Vagina (tissue), 2 donors: ENCODE measurements at places on chromosomes 6 and 20.

GRCh38 chr6:42075159-42075838 is 25.0 kb downstream of the TAF8 start:
- no peak for DNase-seq

DNA sequence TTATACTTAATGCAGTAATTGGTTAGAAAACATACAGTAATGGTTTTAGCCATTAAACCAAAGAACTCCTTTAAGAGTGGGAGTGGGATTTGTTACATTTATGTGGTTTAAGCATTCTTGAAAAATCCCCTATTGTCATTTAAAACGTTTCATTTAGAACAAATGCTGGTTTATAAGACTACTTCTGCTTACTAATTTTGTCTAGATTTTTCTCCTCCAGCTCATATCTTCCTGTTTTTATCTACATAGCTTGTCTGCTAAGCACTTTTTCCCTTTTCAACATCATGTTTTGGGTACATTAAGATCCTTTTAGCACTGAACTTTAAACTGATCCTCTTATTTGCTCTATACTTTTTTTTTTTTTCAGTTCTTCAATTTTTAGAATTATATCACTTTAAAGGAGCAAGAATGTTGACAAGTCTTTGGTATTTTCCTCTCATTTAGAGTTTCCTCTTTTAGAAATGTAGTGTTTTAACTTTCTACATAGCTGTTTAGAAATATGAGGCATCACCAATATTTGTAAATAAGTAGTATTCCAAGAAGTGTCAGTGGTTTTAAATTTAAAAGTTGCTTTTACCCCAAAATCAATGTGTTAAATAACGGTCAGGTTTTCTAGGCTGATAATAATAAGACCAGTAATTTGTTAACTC is 80.9 kb downstream of the SESN1 start:
- no peak for DNase-seq

DNA sequence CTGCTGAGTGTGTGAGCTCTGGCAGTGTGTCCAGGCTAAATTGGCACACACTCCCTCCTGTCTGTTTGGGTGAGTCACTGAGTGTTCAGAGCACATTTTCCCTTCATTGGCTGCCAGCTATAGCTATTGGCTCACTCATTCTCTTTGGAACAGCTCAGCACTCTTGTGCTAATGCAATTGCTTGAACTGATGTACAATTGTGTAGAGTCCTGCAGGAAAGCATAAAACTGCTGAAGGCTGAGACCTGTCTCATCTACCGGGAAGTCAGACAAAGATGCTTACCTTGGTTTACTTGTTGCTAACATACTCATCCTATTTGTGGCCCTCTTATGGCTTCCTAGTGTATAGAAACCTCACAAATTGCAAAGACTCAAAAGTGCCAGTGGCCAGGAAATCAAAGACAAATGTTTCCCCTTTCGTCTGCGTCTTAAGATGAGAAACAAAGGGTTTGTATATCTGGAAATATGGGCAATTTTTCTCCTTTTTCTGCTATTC is 351.0 kb downstream of the BCKDHB start:
- no peak for DNase-seq

DNA sequence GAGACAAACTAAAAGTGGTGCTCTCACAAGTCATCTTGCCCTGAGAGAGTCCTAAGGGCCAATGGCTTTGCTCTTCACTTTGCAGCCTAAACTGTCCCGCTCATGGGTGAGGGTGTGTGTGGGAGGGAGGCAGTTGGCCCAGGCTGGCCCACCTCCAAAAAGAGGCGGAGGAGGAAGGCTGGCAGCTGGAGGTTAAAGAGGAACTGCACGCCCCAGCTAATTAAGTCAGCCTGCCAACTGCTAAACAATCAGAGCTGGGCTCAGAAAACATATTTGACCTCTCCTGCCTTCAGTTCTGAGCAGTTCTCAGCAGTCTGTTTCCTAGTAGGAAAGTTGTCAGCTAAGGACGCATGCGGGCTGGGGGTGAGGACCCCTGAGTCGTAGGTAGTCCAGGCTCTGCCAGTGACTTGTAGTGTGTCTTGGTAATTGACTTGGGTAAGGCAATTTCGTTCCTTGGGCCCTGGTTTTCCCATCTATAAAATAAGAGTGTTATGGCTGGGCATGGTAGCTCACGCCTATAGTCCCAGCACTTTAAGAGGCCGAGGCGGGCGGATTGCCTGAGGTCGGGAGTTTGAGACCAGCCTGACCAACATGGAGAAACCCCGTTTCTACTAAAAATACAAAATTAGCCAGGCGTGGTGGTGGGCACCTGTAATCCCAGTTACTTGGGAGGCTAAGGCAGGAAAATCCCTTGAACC is 17.0 kb downstream of the GSS start:
- DNase-seq, result no peak

- DNase-seq, result no peak
These were observed at the start of gene DDX43 for GRCh38 chr6:73394577-73395354. DDX43 (plus strand) TSS chr6:73394828; CDS start chr6:73394906, 78 bp downstream.

DNA sequence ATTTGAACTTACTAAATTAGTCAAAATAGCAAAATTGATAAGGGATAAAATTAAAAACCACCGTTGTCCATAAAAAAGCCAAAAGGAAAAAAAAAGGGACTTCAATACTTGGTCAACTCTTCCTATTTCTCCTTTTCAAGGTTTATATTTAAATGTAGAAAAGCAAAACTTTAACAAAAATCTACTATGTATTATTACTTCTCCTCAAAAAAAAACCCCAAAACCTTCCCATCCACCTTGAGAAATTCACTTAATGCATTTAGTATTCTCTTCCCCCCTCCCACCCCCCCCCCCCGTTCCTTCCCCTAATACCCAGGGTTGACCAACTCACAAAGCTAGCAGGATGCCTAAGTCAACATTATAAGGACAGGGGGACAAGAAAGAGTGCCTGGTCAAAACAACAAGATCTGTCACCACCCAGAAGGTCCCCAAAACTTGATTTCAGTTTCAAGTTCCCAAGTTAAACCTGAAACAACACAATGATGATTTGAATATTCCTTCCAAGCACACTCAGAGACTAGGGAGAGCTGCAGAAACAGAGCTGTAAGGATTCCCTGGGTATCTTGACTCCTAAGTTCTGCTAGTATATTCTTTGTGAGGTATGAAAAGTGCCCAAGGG is 14.6 kb downstream of the GMDS start:
- no peak for DNase-seq

DNA sequence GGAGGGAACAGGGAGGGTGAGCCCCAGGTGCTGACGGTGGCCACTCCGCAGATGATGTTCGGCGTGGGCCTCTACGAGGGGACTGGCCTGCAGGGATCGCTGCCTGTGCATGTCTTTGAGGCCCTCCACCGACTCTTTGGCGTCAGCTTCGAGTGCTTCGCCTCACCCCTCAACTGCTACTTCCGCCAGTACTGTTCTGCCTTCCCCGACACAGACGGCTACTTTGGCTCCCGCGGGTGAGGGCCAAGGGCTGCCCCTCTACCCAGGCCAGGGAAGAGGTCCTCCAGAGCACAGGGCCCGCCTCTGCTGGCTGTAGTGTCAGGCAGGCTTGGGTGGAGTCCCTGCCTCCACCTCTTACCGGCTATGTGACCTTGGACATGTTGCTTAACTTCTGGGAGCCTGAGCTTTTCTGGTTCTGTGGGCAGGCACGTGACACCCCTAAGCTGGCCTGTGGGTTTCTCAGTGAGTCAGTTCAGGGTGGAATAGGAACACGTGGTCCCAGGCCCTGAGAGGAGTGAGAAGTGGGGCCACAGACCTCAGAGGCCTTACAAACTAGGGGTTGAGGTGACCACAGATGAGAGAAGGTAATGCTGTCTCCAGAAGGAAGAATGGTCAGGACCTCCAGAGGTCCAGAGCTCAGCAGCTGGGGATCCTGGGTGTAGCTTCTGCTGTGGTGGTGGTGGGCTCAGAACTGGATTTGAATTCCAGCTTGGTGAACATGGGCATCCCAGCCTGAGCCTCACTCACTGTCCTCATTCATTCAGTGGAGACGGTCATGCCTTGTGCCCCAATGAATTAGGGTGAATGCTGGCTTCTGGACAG is 11.9 kb downstream of the PCIF1 start:
- DNase-seq, result no peak

DNA sequence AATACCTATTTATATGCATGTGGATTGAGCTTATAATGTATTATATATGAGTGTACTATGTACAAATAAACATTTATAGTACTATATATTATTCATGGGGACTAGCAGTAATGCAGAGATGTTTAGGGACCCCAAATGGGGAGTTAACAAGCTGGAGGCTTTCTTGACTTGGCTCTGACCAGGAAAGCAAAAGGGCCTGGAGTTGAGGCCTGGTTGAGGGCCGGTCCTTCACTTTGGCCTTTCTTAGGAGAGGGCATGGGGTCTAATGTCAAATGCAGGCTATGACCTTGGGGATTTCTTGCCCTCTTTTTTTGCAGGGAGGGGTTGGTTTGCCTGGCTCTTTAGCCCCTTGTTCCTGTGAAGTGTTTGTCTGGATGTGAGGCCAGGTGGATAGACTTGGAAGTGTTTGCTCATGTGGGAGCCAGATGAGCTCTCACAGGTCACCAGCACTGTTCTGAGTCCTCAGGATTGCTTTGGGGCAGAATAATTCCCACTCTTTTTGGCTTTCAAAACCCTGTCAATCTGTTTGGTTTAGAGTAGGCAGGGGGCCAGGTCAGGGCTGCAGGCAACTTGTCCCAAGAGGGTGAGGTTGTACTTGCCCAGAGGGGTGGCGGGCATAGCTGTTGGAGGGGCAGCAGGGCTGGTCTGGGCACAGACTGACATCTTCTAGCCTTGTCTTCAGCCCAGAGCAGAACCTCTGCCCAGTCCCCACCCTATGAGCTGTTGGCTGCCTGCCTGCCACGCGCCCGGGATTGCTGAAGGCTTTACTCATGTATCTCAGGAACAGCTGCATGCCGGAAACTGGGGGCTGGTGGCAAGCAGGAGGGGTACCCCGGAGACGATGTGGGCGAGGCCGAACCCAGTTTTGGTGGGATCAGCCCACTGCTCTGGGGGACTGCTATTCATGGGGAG is 14.6 kb downstream of the TJAP1 start:
- no peak for DNase-seq

- DNase-seq, result no peak
These were observed 8.4 kb upstream of the NSFL1C start for GRCh38 chr20:1474817-1475603.

DNA sequence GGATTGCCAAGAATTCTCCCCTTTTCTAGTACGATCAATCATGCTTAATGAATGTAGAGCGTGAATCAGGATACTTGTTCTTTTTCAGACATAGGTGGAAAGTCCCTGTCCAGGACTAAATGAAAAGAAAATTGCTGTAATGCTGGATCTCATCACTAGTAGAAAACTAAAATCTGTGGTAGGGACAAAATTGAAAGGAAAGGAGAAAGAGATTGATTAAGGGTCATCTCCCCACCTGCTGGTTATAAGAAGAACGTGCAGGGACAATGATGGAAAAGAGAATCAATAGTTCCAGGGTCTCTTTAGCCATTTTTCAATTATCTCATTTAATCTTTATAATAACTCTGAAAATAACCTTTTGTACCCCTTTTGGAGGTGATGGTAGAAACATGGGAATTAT is 18.7 kb upstream of the HLA-DRB1 start:
- DNase-seq, result no peak

DNA sequence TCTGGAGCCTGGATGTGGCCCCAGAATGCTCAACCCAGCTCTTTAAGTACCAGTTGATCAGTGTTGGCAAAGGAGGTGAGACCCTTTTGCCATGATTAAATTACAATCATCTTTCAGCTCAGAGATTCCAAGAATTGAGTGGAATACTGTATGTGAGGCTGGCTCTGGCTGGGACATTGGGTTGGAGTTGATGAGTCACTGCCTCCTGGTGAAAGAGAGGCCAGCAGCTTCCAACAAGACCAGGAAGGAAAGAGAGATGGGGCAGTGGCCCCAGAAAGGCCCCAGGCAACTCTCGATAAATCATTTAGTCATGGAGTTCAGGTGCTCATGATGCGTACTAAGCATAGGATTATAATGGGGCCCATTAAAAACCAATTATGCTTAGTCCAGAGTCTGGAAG is 2.1 kb downstream of the TGM6 start:
- no peak for DNase-seq

DNA sequence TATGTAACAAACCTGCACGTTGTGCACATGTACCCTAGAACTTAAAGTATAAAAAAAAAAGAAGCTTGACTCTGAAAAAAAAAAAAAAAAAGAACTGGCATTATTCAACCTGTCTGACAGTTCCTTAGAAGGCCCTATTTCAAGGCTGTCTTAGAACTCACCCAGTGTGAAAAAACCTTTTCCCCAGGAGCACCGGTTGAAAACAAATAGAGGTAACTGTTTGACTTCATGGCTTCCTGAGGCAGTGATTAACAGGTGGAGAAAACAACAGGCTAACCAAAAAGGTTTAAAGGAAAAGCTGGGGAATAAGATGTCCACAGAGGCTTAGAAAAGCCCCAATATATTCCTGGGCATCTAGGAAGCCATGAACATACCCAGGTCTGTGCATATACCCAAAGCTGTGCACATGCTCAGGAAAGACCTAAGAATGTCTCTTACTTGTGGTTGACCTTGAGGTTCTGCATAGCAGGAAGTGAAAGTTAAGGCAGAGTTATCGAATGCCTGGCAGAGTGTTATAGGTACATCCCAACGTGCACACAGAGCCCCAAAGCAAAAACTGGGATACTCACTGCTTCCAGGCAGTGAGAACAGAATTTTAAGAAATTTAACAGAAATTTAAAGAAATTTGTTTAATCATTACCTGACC is 7.0 kb downstream of the UQCC1 start:
- DNase-seq, result no peak

- no peak for DNase-seq
These were observed 38.6 kb upstream of the B3GAT2 start for GRCh38 chr6:70995411-70995810.

DNA sequence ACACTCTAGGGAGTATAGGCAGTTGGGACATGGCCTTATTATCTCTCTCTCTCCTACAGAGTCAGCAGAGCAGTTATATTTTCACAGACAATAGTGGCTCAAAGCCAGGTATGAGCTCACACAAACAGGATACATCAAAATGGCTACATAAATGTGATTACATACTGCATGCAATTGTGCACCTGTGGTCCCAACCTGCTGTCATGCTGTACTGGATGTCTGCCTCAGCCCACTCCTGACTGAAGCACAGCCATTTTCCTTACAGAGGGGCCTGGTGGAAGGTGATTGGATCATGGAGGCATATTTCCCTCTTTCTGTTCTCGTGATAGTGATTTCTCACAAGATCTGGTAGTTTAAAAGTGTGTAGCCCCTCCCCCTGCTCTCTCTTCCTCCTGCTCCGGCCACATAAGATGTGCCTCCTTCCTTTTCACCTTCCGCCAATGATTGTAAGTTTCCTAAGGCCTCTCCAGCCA is 37.0 kb upstream of the SAMHD1 start:
- DNase-seq, result no peak

DNA sequence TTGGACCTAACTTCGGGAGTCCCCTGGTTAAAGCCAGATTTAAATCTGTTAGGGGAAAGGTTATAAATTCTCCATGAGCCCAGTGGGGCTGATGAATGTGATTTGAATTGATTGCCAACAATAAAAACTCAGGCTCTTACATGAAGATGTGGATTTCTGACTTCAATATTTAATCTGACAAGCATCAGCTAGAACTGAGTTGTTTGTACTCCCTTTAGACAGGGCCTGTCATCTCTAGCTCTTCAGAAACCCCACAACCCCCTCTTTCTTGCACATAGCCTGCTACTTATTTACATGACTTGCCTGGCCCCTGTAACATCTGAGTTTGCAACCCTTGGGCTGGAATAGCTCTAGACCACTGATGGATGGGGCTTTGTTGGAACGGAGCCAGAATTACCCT is 191.6 kb upstream of the PLCB4 start:
- DNase-seq, result no peak
